G401 (cell line): ENCODE measurements at places on chromosomes 13 and 19.
A peak's percentile ranks its signal among the peaks of the same experiment; 100 is the strongest.

- DNase-seq: no peak
Observed at GRCh38 chr13:78160793-78161192, 242.2 kb upstream of the EDNRB start.

DNA sequence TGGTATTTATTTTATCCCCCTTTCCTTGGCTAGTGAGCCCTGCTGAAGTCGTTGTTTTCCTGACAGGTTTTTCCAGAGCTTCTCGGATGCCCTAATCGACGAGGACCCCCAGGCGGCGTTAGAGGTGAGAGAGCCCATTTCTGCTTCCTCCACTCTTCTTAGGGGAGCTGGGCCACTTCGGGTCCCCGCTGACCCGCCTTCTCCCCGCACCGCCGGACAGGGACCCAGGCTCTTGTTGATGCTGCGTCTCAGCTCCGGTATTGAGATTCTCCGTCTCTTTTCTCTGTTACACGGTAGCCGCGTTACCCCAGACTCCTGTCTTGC lies 306 bp downstream of the SUGT1 start:
- no peak for DNase-seq

GRCh38 chr19:11166281-11167142 lies 10.9 kb upstream of the SPC24 start:
- DNase-seq: no peak

GRCh38 chr19:38047049-38047438 lies 140.0 kb downstream of the SIPA1L3 start:
- no peak for DNase-seq

- DNase-seq: no peak
Observed at GRCh38 chr13:27619093-27619727, 1.1 kb downstream of the LNX2 start.

DNA sequence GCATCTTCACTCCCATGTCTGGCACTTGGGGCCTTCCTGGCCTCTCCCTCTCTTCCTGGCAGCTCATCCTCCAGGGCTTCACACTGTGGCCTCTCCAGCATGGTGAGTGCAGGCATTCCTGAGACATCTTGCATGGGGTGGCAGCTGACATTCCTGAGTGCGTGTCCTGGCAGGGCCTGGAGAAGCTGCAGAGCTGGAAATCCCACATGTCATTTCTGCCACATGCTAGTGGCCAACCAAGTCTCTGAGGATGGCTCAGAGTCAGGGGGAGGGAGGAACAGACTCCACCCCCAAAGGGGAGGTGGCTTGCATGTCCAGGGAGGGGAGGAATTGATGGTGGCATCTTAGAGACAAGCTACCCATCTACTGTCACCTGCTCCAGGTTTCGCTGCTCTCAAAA lies 41.6 kb upstream of the AMER2 start:
- no peak for DNase-seq

DNA sequence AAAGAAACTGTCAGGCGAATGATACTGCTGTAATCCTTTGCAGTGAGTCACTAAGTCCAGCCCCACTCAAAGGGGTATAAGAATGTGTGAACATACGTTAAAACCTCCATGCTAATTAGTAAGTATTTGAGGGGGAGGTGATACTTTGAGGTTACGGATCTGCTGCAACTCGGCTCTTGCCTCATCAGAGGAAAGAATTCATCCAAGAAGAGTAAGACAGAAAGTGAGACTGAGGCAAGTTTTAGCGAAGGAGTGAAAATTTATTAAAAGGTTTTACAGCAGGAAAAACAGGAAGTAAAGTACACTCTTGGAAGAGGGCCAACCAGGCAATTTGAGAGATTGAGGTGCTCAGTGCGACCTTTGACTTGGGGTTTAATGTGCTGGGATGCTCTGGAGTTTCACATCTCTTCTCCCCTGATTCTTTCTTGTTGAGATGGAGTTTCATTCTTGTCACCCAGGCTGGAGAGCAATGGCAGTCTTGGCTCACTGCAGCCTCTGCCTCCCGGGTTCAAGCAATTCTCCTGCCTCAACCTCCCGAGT lies 9.8 kb downstream of the CLEC4M start:
- DNase-seq: no peak

DNA sequence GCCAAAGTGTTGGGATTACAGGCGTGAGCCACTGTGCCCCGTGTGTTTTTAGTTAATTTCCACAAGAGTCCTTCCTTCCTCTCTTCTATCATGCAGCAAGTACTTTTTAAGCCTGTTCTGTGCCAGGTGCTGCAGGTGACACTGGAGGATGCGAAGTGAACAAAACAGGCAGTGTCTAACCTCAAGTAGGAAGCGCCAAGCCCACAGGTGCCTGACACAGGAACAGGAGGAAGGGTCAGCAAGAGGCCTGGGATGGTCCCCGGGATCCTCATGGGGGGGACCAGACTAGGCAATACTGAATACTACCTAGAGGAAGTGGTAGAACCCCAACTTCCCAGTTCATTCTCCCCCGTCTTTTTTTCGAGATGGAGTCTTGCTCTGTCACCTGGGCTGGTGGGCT lies 1.8 kb upstream of the CALR start:
- DNase-seq: no peak

DNA sequence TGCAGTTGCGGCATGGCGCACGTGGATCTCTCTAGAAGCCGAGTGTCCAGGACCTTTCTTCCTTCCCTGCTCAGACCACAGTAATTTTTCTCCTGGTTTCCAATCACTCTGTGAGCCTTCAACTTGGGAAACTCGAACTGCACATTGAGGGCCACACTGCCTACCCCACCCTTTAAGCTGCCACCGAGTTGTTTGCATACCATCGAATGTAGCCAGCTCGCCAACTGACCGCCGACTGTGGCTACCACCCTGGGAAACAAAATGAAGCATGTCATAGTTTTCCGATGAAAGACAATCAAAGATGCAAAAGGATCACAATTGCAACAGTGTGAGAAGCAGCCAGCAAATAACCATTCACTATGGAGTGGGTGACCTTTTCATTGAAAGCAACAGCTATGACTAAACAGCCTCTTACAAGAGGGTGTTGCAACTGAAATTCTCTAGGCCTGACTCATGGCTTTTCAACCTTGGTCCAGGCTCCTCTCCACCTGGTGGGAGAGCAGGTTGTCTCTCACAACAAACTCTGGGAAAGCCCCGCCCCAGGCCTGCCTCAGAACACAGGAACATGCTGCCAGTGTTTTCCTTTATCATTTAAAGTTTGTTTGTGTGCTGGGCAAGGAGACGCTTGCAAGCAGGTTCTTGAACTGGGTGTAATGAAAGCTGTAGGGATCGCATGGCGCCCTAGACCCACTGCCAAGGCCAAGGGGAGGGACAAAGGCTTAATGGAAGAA lies 141.7 kb upstream of the SERP2 start:
- DNase-seq: no peak

- no peak for DNase-seq
Observed at GRCh38 chr19:38697197-38697596, 47.1 kb downstream of the CAPN12 start.

GRCh38 chr13:112052213-112052612 lies 14.7 kb upstream of the SOX1 start:
- no peak for DNase-seq

DNA sequence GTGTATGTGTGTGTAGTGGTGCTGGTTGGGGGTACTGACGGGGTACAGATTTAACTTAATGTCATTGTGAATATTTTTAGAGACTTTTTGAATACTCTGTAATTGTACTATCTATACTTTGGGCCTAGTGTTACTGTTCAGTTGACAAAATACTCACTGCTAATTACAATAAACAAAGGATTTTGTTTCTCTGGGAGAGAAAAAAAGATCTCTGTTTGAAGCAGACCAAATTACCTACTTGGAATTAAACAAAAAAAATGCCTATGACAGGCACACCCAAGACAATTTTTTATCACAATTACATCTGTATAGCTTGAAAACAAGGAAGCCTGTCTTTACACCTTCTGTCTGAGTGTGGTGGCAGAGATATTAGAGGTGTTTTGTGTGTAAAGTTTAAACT lies 45.1 kb downstream of the OLFM4 start:
- no peak for DNase-seq

- no peak for DNase-seq
Observed at GRCh38 chr13:45658586-45659235, 43.2 kb upstream of the ERICH6B start.

DNA sequence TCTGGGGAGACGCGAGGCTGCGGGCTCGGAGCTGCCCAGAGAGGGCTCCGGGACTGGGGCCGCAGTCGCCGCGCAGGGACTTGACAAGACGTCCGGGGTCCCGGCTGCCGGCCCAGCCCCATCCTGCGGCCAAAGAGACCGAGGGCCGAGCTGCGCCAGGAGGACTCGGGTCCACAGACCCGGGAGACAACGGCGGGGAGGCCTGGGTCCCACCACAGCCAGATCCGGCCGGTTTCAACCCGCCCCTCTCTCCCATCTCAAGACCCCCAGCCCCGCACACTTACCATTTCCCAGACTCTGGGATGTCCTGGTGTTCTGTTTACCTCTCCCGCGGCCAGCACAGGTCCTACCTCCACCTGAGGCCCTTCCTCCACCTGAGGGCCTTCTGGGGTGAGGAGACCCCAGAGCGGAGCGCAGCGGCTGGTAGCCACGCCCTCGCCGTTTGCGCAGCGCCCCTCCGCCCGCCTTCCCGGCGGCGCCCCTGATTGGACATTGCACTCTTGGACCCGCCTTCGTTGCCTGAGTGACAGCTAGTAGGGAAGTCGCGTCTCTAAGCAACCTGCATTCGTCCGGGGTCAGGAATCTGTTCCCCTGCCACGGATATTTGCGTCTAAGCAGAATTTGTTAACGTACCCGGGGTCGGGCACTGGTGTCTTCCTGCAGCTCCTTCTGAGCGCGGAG lies at the start of gene ZNF709:
Gene ZNF709 (minus strand): TSS at position 446 of the 681 bp plus-strand sequence. CDS start 159 bp downstream, at position 287.
- DNase-seq: peak; percentile 96

DNA sequence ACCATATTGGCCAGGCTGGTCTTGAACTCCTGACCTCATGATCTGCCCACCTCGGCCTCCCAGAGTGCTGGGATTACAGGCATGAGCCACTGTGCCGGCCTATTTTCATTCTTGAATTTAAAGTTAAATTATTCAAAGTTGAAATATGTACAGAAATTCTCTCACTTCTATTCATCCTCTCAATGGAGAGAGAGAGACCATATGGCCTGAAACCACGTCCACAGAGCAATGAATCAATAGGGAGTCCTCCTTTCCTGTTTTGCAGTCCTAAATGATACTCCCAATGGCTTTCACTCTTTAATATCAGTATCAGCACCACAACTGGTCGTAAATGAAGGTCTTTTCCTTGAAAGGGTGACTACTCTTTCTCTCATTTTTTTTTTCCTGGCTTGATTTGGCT lies 30.5 kb upstream of the KCTD4 start:
- DNase-seq: no peak

- no peak for DNase-seq
Observed at GRCh38 chr13:102869948-102870676, 24.3 kb downstream of the ERCC5 start.

- DNase-seq: no peak
Observed at GRCh38 chr19:2164020-2164998, 576 bp downstream of the DOT1L start.

GRCh38 chr19:591099-591958 lies 1.6 kb downstream of the HCN2 start:
- DNase-seq: no peak

- no peak for DNase-seq
Observed at GRCh38 chr19:9883764-9884163, 48.6 kb downstream of the PIN1 start.

DNA sequence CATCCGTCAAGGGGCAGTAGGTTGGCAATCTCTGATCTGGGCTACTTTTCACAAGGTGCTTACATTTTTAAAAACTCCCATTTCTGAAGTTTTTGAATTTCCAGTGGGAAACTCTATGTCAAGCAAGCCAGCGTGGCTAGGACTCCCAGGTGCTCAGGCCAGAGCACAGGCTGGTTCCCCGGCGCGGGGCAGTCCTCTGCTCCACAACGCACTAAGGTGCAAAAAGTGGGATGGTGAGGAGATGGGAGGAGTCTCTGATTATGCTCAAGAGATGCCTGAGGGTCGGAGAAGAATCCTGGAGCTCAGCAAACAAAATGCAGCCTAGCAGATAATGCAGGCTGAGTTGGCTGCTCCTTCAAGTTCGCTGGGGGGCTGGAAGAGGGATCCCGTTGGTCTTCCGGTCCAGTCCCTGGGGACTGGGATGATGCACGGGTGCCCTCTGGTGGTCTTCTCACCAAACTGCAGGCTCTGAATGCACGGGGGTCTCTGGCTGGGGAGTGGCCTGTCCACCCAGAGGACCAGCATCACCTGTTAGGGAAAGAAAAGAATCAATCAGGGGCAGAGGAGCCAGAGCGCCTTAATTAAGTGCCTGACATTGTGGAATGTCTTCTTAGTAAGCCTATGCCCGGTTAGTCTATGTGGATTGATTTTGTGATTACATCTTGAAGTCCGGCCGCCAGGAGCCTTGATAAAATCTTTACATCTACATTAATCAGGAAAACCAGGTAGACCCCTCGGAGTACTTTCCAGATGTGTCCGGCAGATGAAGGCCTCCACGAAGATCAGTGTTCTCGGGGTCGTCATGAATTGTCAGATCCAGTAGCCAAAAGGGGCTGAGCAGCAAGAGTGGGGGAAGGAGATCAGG lies 244.4 kb upstream of the MAB21L1 start:
- DNase-seq: peak; percentile 71

GRCh38 chr13:106593132-106593531 lies 25.2 kb upstream of the ARGLU1 start:
- no peak for DNase-seq

DNA sequence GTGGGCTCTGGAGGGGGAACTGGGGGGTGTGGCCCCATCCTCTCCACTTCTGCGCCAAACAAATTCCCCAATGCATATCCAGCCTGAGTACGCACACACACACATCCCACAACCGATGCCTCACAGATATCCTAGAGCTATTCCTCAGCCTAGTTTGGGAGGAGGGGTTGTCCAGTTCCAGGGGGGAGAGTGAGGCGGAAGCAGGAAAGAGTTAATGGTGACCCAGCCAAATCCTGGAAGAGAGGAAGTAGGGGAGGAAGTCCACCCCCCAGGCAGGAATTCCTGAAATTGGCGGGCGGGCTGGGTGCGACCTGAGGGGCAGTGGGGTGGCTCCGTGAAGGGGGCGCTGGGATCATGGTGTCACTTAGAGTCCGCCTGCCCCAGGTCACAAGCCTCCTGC lies 897 bp downstream of the GPR4 start:
- no peak for DNase-seq

DNA sequence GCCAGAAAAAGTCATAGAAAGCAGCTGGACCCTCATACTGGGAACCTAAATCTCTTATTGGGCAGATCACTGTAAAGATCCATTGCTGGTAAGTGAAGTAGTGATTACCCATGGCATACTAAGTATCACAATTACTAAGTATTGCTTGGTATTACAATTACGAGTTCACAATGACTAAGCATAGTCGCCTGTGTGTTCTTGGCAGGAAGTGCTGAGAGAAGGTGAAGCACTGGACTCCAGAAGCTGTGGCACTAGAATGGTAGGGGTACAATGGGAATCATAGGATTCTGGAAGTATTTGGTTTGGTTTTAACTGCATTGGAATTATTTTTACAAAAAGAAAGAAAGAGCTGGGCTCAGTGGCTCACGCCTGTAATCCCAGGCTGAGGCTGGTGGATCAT lies 20.3 kb downstream of the LGALS16 start:
- no peak for DNase-seq

DNA sequence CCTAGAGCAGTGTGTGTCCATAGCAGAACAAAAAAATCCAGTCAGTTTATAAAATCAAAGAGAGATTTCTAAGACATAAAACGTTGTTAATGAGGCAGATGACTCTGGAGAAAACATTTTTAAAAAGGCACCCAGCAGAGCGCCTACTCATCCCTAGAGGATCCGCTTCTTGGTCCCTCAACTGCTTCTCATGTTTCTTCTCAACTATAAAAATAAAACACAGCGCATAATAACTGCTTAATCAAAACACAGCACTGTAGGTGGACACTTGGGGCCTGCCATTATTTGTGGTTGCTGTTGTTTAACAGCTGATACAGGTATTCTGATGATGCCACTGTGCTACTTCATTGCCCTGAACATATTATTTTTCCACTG lies 347.9 kb downstream of the FGF9 start:
- no peak for DNase-seq
